ENCODE measurements at places on chromosomes 3 and 15.

- DNase-seq = no peak
These were observed 208.7 kb downstream of the RAP2B start for GRCh38 chr3:153370680-153371079.

- no peak for DNase-seq
These were observed 43.9 kb downstream of the THBS1 start for GRCh38 chr15:39624806-39625205.

DNA sequence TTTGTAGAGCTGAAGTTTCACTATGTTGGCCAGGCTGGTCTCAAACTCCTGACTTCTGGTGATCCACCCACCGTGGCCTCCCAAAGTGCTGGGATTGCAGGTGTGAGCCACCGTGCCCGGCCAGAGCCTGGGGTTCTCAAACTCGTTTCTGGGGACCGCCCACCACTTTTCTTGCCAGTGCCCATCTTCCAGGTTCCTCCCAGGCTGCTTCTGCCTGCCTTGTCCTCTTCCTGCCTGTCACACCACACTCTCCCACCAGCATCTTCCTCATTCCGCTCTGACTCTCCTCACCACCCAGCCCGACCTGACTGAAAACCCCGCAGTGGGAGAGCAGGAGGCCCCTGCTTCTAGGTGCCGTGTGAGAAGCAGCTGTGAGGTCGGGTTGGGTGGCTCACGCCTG, 3.1 kb upstream of the DYNLT2B start:
- DNase-seq = no peak

DNA sequence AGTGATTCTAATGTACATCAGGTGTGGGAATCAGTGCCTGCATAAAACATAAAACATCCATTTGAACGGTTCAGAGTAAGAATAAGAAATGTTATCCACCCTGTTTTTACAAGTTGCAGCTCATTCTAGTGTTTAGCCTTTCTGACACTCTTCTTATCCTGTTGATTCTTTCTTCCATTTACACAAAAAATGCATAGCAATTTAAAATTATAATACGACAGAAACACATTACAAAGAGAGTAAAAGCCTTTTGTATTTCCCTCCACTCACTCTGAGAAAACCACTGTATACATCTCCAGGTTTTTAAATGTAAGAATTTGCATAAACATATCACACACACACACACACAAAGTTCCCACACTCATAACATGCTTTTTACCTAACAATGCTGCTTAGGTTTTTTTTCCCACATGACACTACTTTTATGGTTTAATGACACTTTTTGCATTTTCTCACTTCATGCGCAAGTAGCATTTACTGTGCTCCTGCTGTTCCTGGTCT, 199.8 kb downstream of the CNTN6 start:
- DNase-seq = no peak

DNA sequence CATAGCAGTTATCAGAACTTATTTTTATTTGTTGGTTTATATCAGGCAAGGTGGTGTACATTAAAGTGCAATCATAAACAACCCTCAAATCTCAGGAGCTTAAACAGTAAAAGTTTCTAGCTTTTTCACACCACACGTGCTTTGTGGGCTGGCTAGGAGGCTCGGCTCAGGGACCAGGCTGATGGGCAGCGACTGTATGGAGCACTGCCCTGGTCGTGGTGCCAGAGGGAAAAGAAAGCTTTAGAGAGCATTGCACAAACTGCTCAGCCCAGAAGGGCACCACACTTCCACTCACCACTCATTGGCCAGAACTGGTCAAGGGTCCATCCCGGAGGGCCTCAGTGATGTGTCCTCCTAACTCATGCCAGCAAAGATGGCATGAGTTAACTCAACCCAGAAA, 123.2 kb downstream of the AQP9 start:
- DNase-seq = no peak

DNA sequence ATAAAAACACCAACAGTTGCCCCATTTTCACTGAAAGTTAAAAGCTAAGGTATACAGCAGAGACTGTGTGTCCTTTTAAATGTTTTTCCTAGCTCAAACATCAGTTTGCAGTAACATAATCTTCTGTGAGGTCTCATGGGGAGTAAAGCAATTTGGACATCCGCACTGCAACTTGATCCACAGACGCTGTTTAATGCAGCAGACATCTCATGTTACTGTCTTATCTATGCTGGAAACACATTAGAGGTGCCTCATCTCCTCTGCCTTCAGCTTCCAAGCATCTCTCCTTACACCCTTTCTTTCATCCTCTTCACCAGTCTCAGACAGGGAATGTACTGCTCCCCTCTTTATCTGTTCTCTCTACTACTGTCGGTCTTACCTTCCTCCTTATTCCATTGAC, 53.7 kb upstream of the ATP11B start:
- no peak for DNase-seq

DNA sequence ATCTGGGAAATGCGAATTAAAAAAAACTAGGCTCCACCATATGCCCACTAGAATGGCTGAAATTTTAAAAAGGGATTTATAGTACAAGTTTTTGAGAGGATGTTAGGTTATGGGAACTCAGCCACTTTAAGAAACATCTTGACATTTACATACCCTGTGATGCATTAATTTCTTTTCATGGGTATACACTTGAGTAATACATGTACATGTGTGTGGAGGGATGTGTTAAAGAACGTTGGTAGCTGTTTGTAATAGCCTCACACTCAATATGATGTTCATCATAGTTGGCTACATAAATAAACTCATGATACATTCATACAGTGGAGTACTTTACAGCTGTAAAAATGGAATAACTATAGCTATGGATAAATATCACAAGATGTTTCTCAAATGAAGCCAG, 40.9 kb downstream of the MEF2A start:
- DNase-seq = no peak

DNA sequence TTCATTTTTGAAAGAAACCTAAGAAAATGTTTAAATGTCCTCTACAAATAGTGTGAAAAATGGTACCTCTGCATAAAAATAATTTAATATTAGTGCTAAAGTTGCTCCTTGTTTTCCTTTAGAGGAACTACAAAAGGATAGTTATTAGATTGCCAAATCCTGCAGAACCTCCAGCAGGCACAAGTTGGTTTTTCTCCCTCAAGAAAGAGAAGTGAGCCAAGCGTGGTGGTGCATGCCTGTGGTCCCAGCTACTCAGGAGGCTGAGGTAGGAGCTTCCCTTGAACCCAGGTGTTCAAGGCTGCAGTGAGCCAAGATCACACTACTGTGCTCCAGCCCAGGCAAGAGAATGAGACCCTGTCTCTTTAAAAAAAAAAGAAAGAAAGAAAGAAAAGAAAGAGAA, 85.1 kb upstream of the TSEN2 start:
- no peak for DNase-seq

DNA sequence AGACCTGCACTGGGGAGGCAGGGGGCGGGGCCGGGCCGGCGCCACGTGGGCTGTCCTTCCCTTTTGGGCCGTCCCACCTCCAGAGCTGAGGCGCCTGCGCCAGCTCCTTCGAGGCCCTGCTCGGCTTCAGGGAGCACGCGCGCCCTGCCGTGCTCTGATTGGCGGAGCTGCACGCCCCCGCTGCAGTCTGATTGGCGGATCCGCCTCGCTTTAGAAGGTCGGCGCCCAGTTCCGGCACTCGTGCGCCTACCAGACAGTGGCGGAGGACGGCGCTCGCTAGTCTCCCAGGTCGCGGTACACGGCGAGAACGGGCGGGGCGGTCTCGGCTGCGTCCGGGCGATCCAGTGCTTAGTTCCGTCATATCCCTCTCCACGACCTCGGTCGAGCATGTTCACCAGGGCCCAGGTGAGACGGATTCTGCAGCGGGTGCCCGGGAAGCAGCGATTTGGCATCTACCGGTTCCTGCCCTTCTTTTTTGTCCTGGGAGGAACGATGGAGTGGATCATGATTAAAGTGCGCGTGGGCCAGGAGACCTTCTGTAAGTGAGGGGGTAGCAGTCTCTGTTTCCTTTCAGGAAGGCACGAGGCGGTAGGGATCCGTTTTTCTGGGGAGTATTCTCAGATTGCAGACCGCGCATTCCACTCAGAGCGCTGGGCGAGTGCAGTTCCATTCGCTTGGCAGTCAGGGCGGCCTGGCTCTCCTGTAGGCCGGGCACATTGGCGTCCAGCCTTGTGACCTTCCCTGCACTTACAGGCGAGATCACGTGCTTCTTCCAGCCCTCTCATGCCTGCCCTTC, at the start of gene UQCC5:
Gene UQCC5 (plus strand): TSS at position 237 of the 796 bp plus-strand sequence. CDS start 151 bp downstream, at position 388.
- DNase-seq = peak; percentile 92

DNA sequence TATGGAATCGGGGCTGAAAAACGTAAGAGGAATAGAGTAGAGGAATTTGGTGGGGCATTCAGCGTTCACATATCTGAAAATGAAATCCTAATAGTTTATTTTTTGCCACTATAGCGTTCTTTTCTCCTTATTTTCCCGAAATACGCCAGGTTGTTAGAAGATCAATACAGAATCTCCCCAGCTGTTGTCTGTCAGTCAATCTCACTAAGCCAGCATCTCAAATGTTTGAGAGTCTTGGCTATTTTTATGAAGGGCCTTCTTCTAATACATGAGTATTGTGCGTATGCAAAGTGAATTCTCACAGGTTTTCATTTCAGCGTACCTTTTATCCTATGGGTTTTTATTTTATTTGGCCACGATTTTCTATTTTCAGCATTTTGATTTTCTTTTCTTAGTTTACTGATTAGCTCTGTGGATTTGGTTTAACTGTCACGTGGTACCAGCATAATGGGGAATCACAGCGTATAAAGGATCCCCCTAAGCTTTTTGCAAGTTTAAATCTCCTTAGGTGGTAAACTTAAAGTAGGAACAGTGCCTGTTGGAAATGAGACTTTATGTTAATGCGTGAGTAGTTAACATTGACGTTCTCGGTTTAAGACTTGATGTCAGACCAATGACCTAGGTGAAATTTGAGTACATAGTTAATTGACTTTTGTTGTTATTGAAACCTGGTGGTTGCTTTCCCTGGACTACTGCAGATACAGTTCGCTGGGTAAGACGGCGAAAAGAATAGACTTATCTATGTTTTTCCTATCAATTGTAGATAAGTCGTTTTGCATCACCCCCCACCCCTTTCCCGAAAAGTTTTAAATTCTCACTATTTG, 1.3 kb downstream of the FXR1 start:
- no peak for DNase-seq

- DNase-seq = no peak
These were observed 58.2 kb downstream of the FMN1 start for GRCh38 chr15:33136353-33136752.
